Right atrium auricular region (tissue), 2 donors: ENCODE measurements at places on chromosomes 3 and 15. TPM values are rescaled to one million over a fixed set of nuclear protein-coding genes. Genes with fewer than 3 reads are reported as not detected.

Gene FBXL2
- total RNA-seq: 2.0 TPM

GRCh38 chr3:165859061-165859460, 21.8 kb upstream of the BCHE start:
- DNase-seq: no peak

DNA sequence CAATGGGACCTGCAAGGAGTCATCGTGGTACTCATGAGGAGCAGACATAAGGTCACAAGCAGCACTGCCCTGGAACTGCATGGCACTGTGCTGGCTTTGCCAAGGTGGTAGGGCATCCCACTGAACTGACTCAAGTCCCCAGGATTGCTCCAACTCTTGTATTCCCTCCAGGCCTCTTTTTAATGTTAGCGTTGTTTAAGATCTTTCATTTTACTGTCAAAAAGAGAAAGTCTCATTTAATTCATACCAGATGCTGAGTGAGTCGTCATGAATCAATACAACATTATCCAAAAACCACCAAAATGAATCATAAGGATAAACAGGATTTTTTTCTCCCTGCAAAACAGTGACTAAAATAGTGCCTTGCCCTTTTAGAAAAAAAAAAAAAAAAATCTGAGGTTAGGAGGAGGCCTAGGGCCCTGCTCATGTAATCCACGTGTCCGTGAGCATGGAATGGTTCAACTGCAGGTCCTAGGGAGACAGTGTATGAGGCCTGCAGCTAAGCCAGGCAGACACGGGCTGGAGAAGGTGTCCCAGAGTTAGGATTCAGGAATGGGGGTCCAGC, 36.7 kb upstream of the BLM start:
- DNase-seq: no peak

Gene FGF7
- 28.5 TPM for total RNA-seq

DNA sequence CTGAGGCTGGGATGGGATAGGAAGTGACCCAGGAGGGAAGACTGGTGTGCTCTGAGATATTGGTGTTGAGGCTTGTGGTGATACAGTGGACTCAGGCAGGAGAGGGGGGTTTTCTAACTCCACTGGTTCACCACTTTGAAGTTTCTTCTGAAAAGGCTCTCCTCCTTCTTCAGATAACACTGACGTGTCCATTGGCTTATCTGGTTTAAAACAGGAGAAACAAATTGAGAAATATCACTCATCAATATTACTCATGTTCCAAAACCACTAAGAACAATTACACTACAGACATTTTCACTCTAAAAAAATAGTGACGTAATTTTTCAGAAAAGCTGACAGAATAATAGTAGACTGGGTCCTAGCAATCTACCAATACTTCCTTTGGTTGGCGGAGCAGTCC, 23.1 kb downstream of the TP53BP1 start:
- no peak for DNase-seq

Gene CNTN6
- not detected for total RNA-seq

DNA sequence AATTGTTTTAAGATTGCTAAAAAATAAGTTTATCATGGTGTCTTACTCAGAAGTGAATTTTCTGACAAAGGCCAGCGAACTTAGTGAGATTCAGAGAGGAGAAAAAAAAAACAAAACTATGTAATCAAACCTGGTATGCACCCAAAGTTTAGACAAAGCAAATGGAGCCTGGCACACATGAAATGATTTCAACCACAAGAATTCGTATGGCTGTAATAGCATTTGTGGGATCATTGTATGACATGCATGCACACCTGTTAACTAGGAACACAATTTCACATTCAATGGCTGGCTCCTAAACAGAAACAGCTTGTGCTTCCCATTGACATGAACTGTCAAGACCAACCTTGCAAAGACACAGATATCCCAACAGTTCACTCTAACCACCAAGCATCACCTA, 94.6 kb downstream of the ZIC4 start:
- no peak for DNase-seq

Gene CD96
- 0.55 TPM for total RNA-seq

- DNase-seq: no peak
Measured at GRCh38 chr3:151419806-151420205, 35.3 kb upstream of the P2RY12 start.

DNA sequence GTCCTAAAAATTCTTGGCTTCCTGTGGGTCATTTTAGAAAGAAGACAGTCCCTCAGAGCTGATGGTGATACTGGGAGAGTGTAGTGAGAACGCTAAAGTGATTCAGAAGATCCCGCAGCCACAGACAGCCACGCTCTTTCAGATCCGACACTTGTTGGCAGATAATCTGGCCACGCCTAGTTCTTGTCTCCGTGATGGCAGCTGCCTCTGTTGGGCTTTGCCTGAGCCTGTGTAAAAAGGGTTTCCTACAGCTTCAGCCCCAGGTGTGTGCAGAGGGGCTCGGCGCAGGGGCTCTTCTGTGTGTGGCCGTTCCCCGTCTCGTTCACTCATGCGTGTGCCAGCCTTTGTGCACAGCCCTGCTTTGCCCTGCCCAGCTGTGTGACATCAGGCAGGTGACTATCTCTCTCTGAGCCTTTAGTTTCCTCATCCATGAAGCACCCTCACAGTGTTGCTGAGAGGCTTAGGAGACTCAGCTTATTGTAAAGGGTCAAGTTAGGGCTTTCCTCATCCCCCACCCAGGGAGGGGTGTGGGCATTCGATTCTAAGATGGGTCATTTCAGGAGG, 6.3 kb downstream of the IRAK2 start:
- no peak for DNase-seq

- no peak for DNase-seq
Measured at GRCh38 chr3:192133271-192133670, 594.1 kb downstream of the FGF12 start.

DNA sequence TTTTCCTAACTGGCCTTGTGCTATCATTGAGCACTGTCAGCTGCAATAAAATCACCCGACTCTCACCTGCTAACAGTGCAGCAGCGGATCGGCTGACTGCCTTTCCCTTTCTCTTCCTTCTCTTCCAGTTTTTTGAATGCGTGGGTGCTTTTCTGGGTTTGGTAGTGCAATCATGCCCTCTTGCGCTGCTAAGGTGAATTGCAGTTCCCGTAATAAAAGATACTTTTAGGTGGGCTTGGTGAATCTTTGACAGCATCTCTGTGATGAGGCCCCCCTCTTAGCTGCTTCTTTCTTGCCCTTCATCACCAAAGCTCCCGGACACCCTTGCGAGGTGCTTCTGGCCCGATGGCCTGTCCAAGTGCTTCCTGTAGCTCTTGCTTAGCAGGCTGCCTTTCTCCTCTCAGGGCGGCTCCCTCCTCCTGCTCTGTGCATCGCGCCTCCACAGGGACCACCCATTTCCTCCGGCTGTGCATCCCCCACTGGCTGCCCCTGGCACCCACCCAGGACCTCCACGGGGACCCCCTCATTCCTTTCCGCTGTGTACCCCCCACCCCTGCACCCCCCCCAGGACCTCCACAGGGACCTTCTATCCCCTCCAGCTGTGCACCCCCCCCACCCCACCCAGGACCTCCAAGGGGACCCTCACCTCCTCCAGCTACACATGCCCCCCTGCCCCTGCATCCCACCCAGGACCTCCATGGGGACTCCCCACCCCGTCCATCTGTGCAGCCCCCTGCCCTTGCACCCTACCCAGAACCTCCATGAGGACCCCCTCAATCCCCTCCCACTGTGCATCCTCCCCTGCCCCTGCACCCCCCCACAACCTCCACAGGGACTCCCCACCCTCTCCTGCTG, 50.8 kb upstream of the RPL32 start:
- no peak for DNase-seq
